CD4-positive, alpha-beta T cell treated with Interleukin-15 for 1 hour (primary cell): ENCODE measurements at places on chromosomes 11 and 22.

DNA sequence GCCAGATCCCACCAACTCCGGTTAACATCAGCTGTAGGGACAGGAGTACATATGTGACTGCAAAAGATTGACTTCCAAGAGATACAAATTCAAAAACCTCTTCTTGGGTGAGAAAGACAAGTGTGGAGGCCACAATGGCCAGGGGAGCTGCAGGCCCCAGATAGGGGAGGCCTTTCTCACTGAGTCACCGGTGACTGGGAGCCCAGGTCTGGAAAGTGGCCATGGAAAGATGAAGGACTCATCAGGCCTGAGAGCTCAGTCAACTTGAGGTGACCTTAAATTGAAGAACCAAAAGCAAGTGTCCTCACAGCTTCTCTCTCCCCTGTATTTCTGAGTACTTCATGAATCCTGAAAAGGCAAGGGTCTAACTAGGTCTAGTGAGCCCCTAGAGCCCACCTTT, 90.4 kb upstream of the CLPB start:
- no peak for DNase-seq

- DNase-seq, result no peak
Observed at GRCh38 chr11:119845305-119845704, 116.3 kb upstream of the NECTIN1 start.

DNA sequence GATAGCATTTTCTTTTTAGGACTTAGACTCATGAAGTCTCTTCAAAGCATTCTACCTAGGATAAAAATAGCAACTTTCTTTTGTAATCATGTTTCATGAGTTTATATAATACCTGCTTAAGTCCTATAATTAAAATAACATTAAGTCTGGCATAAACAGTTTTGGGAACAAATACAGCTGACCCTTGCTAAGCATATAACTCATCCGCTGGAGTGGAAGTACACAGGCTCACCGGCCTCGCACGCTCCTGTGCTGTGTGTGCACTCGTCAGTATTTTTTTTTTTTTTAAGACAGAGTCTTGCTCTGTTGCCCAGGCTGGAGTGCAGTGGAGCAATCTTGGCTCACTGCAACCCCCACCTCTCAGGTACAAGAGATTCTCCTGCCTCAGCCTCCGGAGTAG, 221.8 kb downstream of the ADAMTS15 start:
- no peak for DNase-seq

- DNase-seq, result no peak
Observed at GRCh38 chr11:38221295-38221694, 1623.3 kb upstream of the RAG2 start.

DNA sequence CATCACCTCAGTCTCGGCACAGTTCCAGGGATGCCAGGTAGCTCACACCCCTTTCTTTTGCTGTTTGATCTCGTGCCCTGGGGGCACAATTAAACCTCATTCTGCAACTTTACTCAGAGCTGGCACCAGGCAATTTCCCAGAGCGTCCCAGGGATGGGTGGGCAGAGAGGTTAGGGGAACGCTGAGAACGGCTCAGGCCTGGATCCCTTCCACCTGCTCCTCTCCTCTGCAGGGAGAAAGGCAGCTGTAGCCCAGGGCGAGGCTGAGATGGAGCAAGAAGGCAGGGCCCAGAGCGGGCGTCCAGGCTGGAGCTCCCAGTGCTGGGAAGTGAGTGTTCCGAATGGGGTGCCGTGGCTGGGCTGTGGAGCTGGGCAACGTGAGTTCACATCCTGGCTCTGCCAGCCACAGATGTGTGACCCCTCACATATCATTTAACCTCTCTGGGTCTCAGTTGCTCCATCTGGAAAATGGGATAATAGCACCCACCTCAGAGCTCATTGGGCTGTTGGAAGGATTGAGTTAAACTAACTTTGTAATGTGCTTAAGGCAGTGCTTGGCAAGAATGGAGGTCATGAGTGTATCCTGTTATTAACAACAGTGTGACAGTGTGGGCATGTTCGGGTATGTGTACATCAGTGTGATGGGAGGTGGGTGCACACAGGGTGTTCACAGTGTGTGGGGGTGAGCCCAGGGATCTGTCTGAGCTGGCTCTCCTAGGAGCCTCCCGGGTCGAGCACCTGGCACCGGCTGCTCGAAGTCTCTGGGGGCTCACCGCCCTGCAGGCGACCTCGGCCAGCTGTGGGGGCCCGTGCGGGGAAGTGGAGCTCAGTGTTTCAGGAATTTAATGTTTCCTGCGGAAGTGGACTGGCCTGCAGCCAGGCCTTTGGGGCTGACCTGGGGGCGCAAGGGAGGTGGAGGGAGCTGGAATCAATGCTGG, 15.5 kb downstream of the OTUB1 start:
- DNase-seq, result no peak

DNA sequence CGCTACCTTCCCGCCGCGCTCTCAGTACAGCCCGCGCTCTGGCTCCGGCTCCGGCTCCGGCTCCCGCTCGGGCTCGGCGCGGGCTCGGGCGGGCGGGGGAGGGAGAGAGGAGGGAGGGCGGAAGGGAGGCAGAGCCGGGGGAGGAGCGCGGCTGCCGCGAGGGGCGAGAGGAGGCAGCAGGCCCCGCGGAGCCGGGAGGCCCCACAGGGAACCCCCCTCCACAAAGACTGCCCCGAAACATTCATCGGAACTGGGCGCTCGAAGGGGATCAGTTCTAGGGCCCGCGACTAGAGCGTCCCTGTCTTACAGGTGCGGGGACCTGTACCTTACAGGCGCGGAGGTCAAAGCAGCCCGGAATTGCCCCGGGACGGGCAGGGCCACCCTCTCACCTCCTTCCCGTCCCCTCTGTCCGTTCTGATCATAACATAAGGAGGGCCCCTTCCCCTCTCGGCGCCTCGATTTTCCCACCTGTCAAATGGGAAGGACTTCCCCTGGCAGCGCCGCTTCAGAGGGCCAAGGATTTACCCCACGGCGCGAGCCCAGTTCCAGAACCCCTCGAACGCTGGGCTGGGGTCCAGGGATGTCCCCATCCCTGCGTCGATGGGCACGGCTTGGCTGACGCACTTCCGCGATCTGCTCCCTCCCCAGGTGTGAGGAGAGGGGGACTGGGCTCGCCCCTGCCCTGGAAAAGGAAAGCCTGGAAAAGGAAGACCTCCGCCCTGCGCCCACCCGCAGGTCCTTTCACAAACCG, at the start of gene SHISA8:
TSS of gene SHISA8 (minus strand) at position 40 of the 751 bp plus-strand sequence. CDS start 407 bp downstream, outside the sequence.
- peak; percentile 65 for DNase-seq

GRCh38 chr11:30344085-30344484, 21.2 kb downstream of the ARL14EP start:
- no peak for DNase-seq

DNA sequence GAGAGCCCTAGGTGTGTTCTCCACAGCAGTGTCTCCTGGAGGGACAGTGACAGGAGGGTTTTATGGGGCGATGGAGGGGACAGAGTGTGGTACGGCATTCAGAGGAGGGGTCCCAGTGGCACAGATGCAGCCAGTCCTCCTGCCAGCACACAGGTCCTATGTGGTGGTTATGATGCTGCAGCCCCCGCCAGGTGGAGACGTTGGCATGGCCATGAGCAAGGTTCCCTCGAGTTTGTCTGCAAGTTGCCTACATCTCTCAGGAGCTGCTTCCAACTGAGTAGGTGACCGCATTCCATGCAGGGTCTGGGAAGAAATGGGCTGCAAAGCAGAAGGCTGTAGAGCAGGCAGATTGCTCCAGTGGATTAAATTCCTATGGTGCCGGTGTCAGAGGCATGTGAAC, 646.0 kb downstream of the TBC1D22A start:
- DNase-seq, result no peak

DNA sequence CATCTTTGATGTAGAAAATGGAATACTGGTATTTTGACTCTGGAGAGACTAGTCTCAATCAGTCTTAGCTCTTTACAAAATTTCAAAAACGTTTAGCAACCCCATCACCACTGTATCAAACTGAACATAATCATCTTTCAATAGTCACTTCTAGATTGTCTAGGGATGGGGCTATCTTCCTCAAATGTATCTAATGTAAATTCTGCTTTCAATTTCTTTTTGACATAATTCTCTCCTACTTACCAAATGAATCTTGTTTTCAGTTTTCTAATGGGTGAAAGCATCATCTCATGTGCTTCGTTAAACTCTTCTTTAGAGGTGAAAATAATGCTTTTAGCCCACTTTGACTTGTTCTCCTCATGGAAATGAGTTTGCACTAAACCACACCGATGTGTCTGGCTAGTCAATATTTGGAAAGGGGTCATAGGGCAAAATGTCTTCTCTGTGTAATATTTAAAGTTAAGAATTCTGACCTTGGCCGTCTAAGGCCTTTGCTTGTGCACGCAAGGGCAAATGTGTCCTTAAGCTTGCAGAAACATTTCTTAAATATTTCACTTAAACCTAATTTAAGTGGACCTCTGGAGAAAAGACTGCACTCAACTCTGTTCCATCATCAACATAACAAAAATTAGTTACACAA, 5.2 kb downstream of the SIK3 start:
- DNase-seq, result no peak

DNA sequence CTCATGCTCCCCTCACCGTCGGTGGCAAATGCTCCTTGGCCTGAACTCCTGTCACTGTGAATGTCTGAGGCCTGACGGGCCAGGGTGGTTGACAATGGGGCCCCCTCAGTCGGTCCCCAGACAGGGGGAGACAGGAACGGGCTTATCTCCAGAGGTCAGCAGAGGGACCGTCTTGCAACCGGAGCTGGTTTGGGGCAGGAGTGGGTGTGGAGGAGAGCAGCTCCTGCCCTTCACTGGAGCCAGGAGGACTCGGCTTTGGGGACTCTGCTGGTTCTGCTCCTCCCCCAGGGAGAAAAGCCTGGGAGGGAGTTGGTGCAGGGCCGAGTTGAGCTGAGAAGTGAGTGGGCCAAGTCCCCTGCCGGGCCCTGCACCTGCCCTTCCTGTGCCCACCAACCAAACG, 354.4 kb downstream of the BRD1 start:
- DNase-seq, result no peak

- DNase-seq, result no peak
Observed at GRCh38 chr11:67051180-67051893, 5.3 kb upstream of the RHOD start.

GRCh38 chr22:34281738-34282137, 361.5 kb upstream of the LARGE1 start:
- DNase-seq, result no peak

DNA sequence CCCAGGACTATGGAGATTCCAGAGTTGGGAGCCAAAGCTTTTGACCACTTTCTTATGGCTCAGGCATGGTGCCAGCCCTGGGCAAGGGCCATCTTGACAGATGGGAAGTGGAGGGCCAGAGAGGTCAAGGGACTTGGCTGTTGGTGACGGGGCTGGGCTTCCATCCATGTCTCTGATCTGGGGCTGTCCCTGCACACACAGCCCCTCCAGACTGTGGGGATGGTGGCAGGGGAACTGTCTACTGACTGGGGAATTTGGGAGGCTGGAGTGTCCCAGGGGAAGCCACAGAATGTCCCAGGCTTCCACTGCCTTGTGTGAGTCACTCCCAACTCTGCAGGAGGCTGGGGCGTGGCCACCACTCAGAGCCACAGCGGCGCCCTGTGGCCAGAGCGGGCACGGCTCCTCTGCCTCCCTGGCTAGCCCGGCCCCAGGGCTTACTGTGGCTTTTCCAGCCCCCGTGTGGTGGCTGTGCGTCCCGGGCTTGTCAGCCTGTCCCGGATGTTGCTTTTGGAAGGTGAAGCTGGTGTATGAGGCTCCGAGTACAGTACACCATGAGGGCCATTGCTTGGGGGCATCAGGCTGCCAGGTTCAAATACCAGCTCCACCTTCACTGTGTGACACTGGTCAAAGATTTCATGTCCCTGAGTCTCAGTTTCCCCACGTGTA, 19.6 kb downstream of the C22orf23 start:
- DNase-seq, result peak; percentile 79

- no peak for DNase-seq
Observed at GRCh38 chr11:11841116-11841722, 553 bp upstream of the USP47 start.
